Body of pancreas (tissue), 4 donors: ENCODE measurements at places on chromosomes 11 and 22. TPM values are rescaled to one million over a fixed set of nuclear protein-coding genes. Genes with fewer than 3 reads are reported as not detected.

DNA sequence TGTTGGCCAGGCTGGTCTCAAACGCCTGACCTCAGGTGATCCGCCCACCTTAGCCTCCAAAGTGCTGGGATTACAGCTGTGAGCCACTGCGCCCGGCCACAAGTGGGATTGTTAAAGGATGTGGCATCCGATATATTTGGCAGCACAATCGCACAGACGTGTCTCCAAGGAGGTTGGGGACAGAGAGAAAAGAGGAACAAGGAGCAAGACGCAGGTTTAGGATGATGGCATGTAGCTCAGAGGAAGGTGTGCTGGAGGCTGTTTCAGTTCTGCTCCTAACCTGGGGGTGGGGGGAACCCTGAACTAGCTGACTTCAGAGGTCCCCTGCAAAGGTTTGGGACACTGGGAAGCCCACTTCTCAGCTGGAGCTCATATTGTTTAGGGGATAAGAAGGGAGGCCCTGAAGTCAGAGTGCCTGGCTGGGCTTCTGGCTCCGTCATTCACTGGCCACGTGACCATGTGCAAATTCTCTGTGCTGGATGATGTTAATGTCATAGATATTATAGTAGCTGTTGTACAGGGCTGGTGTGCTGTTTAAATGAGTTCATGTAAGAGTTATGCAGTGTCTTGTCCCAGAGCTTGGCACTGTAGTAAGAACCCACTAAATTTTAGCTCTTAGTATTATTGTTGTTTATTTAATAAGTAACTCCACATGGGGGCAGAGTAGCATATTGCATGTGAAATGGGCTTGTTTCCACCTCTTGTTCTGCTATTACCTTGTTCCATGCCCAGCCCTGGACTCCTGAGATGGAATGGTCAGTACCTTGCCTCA lies 129.7 kb downstream of the ST3GAL4 start:
- DNase-seq = no peak

- DNase-seq = no peak
Observed at GRCh38 chr11:16454289-16454863, 98.0 kb upstream of the SOX6 start.

DNA sequence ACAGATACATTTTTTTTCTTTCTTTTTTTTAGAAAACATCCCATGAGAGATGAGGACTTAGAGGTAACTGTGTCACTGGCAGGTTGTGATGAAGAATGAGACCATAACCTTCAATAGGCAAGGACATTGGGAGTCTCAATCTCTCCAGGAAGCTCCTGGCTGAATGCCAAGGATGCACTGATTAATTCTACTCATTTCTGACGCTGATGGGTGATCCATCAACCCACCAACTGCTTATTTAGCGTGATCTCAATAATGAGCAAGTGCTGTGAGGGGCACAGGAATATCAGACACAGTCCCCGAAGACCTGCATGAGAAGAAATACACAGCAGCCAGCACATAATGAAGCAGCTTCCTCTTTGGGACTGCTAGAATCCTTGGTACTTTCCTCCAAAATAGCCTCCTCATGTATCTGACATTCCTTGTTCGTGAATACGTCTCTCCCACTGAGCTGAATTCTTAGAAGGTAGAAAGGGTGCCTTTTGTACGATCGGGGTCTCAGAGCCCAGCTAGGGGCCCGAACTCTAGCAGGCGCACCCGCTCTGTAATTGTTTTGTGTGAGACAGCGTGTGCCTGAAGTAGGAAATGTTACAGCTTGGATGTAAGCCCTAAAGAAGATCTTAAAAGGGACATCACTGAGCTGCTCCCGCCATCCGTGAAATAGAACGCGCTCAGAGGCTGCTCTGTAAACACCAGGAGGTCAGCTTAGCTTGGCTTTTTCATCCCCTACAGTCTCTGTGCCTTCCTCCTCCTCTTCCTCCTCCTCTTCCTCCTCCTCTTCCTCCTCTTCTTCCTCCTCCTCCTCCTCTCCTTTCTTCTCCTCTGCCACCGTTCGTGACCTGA lies 7.2 kb downstream of the CLMP start:
- DNase-seq = no peak

- no peak for DNase-seq
Observed at GRCh38 chr11:60919956-60920355, 4.3 kb upstream of the TMEM132A start.

The GAB4 gene
- not detected for total RNA-seq

The SNX32 gene
- not detected for total RNA-seq
